CD4-positive, alpha-beta T cell (primary cell): ENCODE measurements at places on chromosomes 3 and 15.

DNA sequence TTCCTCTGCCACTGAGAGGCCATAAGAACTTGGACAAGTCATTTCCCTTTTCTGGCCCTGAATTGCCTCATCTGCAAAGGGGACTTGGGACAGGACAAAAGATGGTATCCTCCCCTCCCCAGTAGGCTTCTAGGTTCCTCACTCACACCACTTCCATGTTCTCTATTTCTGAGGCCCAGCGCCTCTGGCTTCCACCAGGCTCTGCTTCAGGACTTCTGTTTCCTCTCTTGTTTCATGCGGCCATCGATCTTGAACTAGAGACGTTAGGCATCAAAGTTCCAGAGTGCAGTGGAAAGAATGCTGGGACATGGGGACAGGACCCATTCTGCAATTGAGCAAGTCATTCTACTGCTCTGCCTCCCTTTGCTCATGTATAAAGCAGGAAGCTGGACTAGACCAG, 1.7 kb downstream of the TM4SF4 start:
- no peak for DNase-seq

DNA sequence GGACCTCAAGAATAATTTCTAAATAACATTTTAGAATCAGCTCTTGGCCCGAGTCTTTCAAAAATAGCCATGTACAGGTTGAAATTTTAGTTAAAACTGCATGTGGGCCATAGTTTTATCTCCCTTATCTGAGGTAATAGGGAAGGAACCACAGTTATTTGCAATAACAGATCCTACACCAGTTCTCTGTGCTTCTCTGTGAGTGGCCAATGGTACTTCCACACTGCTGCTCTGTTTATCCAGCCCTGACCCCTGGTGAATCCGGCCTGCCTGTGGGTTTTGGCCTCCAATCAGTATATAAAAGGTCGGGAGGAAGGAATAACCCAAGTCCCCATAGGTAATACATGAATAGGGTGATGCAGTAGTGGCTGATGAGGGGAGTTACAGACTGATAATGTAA, 48.0 kb upstream of the TNIK start:
- DNase-seq, result no peak

- DNase-seq, result no peak
These were observed 49.8 kb upstream of the PRR23E start for GRCh38 chr3:127143172-127143571.

- DNase-seq, result no peak
These were observed 5.8 kb downstream of the HEXA start for GRCh38 chr15:72369964-72370363.

DNA sequence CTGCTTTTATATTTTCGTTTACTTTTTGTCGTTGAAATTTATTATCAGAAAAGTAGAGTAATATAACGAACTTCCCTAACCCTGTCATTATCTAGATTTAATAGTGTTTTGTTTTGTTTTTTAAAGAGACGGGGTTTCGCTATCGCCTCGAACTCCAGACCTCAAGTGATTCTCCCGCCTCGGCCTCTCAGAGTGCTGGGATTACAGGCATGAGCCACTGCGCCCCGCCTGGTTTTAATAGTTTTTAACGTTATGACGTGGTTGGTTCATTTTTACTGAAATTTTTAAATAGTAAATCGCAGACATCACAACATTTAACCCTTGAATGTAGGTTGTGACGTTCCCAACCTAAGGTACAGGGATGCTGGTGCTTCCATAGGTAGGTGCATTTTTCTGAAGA, 1.0 kb downstream of the NGRN start:
- DNase-seq, result peak; percentile 50

GRCh38 chr3:150414959-150415358, 6.9 kb downstream of the TSC22D2 start:
- DNase-seq, result no peak

DNA sequence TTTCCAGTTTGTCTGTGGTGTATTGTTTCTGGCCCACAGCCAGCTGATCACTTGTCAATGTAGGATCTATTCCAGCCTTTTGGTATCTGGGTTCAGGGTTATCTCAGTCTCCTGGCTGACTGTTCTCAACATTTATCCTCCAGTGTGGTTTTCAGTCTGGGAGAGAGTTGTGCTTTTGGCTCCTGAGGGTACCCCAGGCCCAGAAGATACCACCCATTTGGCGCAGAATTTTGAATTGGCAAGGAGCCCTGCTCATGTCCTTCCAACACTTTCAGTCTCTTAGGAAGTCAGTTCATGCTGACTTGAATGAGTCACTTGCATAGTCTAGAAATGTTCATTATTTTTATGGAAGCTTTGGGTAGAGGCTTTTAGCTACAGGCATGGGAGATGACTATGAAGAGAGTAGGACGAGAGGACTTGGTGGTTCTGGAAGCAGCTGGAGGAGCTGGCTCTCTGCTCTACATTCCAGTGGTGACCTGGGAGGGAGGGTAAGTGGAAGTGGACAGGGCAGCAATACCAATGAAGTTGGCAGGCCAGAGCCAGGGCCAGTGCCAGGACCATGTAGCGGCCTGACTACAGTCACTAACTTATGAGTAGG, 7.2 kb downstream of the POLR2H start:
- DNase-seq, result no peak

DNA sequence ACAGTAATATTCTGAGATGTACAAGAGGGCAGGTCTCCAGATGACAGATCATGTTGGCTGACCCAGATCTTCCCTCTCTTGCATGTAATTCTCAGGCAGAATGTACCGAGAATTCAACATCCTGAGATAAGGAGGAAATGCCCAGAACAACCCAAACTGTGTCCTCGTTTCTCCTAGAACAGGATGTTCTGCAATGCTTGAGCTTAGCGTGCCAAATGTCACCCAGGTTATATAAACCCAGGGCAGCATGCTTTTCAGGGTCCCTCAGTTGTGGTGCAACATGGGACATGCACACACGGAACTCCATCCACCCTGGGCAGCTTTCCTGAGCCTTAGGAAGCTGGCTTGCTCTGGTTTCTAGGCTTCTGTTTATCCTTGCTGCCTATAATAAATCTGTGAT, 102.1 kb upstream of the CMC1 start:
- no peak for DNase-seq

DNA sequence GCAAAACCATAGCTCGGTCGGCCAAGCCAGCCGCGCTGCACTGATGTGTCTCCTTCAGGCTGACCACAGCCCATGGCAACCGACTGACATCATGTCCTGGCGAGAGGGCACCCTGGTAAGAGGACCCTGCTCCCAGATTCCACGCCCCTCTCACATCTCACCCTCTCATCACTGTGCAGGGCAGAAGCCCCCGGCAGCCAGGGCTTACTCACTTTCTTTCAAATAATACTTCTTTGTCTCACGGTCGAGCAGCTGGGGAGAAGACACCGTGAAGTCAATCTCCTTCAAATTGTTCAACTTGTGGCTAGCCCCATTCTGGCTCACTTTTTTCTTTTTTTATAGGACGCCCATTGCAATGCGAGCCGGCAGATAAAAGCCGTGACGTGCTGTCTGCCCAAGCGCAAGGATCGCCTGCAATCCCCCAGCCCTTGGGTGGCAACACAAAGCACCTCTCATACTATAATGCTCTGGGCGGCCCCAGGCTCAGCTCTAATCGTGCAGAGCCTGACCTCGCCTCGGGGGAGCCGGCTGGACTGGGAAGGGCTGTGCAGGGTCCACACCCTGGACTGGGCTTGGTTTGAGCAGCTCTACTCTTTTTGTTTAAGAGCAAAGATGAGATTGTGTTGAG, 33.6 kb downstream of the VGLL4 start:
- no peak for DNase-seq

DNA sequence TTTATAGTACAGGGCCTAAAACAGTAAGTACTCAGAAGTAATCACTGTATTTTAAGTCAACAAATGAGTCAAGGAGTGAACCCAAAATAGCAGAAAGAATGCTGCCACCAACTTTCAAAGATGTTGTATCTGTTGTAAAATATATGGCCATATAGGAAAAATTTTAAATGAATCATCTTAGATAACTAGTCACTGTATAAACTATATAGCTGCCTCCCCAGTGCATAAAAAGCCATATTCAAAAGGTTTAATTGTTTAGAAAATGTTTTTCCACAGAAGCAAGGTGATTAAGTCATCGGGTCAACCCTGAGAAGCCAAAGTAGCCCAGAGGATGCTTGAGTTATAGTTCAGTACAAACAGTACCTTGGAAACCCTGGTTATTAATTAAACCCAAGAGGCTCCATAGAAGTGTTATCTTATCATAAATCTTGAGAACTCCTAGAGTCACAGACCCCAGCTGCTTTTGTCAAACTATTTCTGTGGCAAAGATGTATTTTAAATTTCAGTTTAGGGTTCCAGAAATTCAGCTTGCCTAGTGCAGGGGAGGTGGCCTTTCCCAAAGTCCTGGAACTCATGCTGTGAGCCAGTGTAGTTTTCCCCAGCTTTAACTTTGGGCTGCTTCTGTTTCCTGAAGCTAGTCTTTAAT, 39.2 kb downstream of the MBNL1 start:
- no peak for DNase-seq

DNA sequence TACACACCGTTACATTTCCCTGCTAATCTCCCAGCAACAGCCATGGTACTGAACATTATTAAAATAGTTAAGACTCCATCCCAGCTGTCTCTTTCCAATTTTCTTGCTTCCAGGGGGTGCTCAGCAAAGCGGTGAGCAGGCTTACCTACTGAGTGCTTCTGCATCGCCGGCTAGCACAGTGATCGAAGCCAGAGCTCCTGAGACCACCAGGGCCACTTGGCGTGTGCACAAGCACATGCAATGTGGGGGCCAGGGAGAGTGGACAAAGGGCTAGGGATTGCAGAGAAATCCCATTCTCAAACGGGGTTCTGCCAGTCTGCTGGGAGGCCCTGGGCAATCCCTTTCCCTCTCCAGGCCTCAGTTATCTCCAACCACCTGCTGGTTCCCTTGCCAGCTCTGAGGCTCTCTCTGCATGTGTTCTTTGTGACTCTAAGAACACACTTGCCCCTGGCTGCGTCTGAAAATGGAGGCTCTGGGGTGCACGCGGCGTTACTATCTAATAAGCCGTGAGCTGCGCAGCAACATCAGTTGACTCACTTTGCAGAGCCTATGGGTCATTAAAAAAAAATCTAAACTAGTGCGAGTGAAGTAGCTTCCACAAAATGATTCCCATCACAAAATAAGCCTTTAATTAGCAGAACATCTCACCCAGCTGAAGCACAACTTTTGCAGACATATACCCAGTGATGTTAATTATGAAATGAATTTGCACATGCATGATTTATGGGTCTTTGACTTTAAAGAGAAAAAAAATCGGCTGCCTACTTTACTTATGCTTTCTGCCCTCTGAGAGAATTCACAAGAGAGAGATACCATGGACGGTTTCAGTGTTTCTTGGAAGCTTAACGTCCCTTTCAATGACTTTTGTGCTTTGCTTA, 271.5 kb downstream of the TLE3 start:
- DNase-seq, result no peak

DNA sequence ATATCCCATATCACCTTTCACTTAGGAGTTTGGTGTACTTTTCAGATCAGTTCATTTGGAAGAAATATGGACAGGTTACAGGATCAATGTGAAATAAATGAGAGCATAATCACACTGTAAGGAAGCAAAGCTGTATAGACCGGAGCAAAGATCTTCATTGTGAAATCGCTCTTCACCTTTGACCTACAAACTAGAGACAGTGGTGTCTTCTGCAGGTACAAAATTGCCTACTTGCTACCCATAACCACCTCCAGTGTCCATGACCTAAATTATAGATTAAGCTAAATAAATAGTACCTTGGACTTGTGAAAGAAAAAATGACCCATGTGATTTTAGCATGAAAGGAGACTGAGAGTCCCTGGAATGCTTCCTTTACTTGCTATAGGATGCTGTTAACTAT, 379.5 kb upstream of the SUCLG2 start:
- DNase-seq, result no peak

GRCh38 chr15:23910030-23910429, 222.9 kb upstream of the NDN start:
- no peak for DNase-seq

DNA sequence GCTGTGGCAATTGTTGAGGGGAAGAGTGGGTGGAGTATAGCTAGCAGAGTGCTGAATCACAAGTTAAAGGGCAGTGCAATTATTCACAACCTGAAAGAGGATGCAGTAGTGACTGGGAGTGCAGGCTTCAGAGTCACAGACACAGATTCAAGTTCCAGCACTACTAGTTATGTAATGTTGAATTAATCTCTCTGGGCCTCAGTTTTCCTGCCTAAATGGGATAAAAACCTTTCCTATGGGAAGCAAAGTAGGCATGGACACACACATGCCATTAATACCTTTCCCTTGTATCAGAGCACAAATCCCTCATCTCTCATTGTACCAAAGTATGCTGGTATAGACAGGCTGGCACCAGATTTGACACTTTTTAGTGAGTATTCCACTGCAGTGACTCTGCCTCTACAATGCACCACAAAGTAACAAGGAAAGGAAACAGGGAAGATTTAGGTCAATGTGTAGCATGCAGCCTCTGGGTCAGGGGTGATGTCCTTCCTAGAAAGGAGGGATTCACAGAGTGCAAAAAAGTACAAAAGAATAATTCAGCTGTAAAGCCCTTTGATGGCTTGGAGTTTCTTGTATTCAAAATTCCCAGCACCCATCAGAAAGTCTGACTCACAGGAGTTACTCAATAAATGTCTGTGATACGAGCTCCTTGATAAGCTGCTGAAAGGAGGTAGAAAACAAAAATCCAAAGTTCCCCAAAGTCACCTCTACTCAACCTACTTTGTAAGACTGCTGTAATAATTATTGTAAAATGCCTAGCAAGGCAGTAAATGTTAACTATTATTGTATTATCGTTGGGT, 507.5 kb upstream of the TGFBR2 start:
- DNase-seq, result no peak

DNA sequence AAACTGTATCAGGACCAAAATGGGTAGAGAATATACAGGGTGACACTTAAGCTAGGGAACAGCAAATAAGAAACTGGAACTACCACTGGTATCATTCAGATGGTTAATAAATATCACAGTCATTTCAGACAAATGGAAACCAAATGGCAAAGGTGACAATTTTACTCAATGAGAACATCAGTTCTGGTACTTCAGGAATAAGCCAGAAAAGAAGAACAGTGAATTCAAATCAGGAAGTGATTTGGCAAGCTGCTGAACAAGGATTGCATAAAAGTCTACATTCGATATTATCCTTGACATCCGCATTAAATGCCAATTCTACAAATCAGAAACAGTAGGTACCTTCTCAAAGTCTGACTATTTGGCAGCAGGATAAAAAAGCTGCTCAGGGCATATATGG, 23.5 kb upstream of the STIMATE start:
- no peak for DNase-seq

- DNase-seq, result no peak
These were observed 12.4 kb upstream of the PARP6 start for GRCh38 chr15:72284781-72285180.
